Activated CD4-positive, alpha-beta T cell treated with anti-CD3 and anti-CD28 coated beads, Interleukin-2, amount 10 ng/mL, durations not matched to agents 24 days and 14 days (primary cell): ENCODE measurements at places on chromosomes 3 and 15. TPM values are rescaled to one million over a fixed set of nuclear protein-coding genes. Genes with fewer than 3 reads are reported as not detected.

DNA sequence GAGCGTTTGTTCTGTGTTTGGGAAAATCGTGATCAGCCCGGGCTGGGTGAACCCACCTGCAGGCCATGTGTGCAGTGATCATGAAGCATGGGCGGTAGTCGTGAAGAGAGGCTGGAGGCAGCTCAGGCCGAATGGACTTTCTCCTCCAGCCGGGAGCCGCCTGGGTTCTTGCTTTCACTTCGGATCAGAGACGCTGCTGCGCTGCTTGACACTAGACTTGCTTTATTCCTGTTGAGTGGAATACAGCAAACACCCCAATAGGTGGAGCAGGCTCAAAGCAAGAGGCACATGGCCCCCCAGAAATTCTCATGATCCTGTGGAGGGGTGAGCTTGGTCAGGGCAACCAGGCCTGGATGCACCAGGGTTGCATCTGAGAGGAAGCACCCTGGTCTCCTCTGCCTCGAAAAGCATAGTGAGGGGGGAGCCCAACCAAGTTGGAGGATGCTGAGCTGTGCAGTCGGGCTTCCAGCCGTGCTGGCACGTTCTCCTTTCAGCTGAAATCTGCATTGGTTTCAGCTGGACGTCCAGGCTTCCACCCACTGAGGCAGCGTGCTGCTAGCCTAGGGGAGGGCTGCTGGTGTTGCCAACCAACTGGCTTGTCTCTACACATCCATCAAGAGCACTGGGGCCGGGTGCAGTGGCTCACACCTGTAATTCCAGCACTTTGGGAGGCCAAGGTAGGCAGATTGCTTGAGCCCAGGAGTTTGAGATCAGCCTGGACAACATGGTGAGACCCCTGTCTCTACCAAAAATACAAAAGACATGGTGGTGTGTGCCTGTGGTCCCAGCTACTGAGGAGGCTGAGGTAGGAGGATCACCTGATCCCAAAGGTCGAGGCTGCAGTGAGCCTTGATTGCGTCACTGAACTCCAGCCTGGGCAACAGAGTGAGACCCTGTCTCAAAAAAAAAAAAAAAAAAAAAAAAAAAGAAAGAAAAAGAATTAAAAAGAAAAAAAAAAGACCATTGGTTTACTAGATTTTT, 2.8 kb upstream of the NRROS start:
- DNase-seq, result no peak

DNA sequence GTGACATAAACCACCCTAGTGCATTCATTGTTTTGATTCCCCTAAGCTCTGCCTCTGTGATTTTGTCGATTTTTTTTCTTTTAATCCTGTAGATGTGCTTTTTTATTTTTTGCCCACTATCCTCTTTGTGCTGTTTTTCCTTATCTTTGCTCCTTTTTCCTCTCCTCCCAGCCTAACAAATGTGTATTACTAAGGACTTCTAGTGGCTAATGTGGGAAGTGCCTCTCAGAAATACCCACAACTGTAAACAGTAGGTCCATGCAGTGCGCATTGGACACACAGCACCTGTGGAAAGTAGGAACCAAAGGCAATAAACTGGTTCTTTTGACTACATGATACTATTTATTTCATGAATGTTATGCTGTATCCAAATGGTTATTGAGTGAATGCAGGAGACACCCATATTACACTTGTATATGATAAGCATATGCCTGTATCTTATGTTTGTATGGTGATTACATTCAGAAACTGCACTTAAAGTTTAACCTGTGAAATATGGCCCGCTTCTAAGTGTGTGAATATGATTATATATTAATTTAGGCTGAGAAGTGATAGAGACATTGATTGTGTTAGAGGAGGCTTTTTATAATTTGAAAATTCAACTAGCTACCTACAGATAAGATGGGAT, 147.8 kb downstream of the PLCL2 start:
- DNase-seq, result peak; percentile 55

- peak; percentile 94 for DNase-seq
Observed at GRCh38 chr15:75801859-75802593, 41.2 kb upstream of the UBE2Q2 start.

DNA sequence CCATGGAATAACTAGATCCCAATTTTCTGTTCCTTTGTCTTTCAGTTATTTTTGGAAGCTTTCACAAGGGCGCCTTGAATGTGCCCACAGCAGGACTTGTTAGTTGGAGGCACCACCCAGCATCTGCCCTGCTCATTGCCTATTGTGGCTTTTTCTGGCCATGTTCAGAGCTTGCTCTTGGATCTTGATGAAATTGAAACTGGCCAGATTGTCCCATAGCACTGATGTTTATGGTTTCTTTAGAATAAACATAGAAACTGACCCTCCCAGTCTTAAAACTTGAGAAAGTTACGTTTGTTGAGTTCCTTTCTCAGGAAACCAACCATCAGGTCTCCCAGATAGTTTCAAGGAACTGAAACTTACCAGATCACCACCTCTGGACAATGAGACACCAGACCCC, 474.7 kb downstream of the IL5RA start:
- no peak for DNase-seq

Gene NFKBIZ
- total RNA-seq, result 57.2 and 59.2 TPM in 2 replicates

DNA sequence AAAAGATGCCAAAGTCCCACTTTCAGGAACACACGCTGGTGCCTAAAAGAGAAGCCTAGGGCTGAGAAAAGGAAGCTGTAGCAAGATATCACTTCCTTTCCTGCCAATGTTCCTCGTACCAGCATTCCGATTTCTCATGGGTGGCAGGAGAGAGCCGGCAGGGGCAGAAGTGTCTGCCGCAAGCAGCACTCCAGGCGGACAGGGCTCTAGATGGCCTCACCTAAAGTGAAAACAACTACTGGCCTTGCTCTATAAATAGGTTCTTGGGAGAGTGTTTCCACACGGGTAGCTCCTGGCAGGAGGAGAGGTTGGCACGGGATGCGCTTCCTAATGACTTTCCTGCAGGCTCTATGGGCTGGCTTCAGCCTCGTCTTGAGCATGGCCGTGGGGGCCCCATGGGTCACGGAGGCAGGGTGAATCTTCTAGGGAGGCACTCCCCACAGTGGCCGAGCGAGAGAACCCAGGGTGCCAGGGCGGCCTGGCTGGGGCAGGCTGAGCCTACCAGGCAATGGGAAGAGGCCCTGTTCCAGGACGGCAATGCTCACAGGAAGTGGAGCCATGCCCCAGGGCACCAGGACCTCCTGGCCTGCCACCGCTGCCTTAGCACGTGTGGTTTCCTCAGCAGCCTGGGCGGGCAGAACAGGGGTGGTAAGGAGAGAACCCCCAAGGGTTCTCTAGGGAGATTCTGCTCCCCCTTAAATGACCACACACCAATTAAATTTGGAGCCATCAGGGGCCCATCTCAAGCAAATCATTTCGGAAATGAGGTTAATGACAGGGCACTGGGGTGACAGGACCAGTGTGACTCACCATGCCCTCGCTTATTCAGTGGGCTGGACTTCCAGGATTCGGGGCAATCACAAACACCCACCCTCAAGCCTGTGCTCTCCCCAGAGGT, 14.6 kb upstream of the DUSP7 start:
- no peak for DNase-seq
